ENCODE measurements at places on chromosomes 5 and 9. TPM values are rescaled to one million over a fixed set of nuclear protein-coding genes. Genes with fewer than 3 reads are reported as not detected.

NEUROG1 gene
- not detected for total RNA-seq

- H3K4me3 ChIP-seq, result no peak overlapping the region
- no peak overlapping the region for H3K27ac ChIP-seq
- no peak for DNase-seq
- H3K4me1 ChIP-seq, result peaks cover 22% of the 10 kb centered on the region
Observed at GRCh38 chr9:110110154-110110553, 97.8 kb downstream of the C9orf152 start.

DNA sequence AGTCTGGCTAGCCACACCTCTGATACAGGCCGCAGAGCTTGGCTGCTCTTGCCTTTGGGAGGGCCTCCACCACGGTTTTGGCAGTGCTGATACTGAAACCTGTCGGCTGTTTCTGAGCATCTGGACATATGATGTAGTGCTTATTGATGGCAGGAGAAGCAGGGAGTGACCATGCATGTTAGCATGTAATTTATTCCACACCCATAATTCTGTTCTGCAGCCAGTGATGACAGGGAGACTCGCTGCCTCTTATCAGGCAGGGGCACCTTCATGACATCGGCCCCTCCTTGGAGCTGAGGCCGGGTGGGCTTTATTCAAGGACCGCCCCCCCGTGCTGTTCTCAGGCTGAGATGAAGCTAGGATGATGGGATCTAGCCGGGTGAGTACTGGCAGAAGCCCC lies 49.0 kb downstream of the OLFM1 start:
- DNase-seq, result no peak
- no peaks in the 10 kb centered on the region for H3K36me3 ChIP-seq
- H3K27ac ChIP-seq, result no peak overlapping the region
- no peaks in the 10 kb centered on the region for H3K27me3 ChIP-seq
- no peak overlapping the region for H3K4me3 ChIP-seq
- H3K4me1 ChIP-seq, result no peaks in the 10 kb centered on the region

AK8 gene
- not detected for total RNA-seq

DNA sequence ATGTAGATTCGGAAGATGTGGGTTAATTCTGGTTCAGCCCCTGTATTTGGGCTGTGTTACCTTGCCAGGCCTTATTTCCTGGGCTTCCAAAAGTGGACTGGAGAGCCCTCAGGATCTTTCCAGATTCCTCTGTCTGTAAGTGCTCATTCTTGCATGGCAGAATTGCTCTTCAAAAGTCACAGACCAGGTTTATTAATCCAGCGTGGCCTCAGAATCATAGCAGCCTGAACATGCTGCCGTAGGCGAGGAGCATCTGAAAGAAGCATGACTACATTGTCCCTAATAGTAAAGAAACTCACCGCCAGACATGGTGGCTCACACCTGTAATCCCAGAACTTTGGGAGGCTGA lies 307.8 kb downstream of the GADD45G start:
- no peak for DNase-seq
- H3K4me1 ChIP-seq, result no peaks in the 10 kb centered on the region
- no peak overlapping the region for H3K27ac ChIP-seq
- no peak overlapping the region for H3K4me3 ChIP-seq

All from Karpas-422 (cell line).